Brain pericyte (primary cell): ENCODE measurements at places on chromosomes 7 and 10.

DNA sequence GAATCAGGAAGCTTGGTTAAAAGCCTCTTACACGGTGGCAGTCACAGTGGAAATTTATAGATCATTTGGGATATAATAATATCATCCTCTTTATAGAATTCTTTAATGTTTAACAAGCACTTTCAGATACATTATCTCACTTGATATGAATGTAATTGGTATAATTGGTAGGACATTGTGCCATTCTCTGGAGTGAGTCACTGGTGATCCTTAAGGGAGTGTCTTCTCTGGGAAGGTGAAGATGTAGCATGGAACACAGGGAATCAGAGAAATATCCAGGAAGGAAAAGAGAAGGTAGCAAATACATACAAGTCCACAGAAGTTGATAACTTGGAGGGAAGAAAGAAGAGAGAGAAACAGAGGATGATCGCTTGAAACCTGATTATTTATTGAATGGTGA, 9.8 kb downstream of the PTPRZ1 start:
- no peak for DNase-seq

DNA sequence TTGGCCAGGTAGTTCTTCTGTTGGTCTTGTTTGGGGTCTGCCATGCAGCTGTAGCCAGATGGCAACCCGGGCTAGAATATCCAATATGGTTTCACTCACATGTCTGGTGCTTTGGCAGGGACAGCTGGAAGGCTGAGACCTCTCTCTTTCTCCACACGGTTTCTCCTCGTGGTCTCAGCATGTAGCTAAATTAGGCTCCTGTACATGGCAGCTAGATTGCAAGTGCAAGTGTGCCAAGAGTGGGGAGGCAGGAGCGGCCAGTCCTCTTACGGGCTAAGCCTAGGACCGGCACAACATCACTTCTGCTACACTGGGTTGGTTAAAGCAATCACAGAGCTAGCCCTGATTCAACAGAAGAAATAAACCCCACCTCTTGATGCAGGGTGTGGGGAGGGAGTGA, 9.3 kb upstream of the PDE1C start:
- no peak for DNase-seq

- DNase-seq: no peak
Measured at GRCh38 chr7:49432254-49432653, 341.2 kb upstream of the VWC2 start.

GRCh38 chr7:28435732-28436378, 23.5 kb downstream of the CREB5 start:
- DNase-seq: no peak

DNA sequence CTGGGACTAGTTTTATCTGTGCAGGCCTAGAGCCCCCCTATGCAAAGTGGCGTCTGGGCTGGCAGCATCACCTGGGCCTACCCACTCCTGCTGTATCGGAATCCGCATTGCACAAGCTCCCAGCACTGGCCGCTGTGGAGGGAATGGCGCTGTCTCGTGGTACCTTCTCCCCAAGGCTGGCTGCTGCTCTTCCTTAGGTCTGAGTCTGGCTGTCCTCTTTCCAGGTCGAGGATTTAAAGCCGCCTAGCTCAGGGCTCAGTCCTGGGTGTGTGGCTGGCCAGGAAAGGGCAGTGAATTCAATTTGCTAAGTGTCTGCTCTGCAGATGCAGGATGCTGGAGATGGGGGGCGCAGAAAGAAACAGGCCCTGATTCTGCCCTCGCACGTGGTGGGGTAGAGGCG, 44.7 kb downstream of the MGMT start:
- DNase-seq: no peak

- no peak for DNase-seq
Measured at GRCh38 chr10:77319557-77319956, 318.1 kb downstream of the KCNMA1 start.

- DNase-seq: no peak
Measured at GRCh38 chr10:683448-684071, 5.9 kb downstream of the DIP2C start.

- no peak for DNase-seq
Measured at GRCh38 chr7:156969972-156970420, 20.5 kb downstream of the NOM1 start.
